ENCODE measurements at places on chromosomes 2 and 18. TPM values are rescaled to one million over a fixed set of nuclear protein-coding genes. Genes with fewer than 3 reads are reported as not detected.

GRCh38 chr2:218329826-218330593, 26.6 kb upstream of the CATIP start:
- H3K27me3 ChIP-seq, result no peaks in the 10 kb centered on the region
- H3K4me1 ChIP-seq, result no peaks in the 10 kb centered on the region
- no peaks in the 10 kb centered on the region for H3K36me3 ChIP-seq
- DNase-seq, result no peak

DNA sequence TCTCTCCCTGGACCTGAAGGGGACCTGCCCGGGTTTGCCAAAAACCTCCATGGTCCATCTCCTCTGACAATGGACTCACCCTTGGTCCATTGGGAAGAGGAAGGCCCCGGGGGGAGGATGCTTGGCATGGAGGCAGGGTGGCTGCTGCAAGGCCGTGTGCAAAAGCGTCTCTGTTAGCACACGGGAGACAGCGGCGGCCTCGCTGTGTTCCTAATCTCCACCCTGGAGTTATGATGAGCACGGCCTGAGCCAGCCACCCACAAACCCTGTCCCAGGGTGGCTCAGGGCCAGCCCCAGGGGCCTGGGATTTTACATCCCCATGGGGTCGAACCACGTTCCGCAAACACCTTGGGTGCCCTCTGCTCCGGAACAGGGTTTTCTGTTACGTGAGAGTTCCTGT, 35.8 kb downstream of the AQP12A start:
- no peak for DNase-seq
- no peaks in the 10 kb centered on the region for H3K36me3 ChIP-seq
- H3K4me1 ChIP-seq, result no peaks in the 10 kb centered on the region
- no peaks in the 10 kb centered on the region for H3K27me3 ChIP-seq
- no peak overlapping the region for H3K4me3 ChIP-seq

GRCh38 chr2:183723278-183723677, 599.0 kb downstream of the NUP35 start:
- peaks cover 1% of the 10 kb centered on the region for H3K27me3 ChIP-seq
- H3K4me3 ChIP-seq, result no peak overlapping the region
- no peaks in the 10 kb centered on the region for H3K36me3 ChIP-seq
- no peak overlapping the region for H3K27ac ChIP-seq
- no peak for DNase-seq

DNA sequence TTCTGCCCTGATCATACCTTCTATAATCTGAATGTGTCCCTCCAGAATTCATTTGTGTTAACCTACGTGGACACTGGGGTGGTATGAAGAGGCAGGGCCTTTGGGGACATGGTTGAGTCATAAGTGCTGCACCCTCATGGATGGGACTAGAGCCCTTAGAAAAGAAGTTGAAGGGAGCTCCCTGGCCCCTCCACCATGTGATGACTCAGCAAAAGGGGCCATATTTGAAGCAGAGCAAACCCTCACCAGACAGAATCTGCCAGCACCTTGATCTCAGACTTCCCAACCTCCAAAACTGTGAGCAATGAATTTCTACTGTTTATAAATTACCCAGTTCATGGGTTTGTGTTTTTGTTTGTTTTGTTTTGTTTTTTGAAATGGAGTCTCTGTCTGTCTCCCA, 33.4 kb upstream of the CD207 start:
- H3K4me1 ChIP-seq, result no peaks in the 10 kb centered on the region
- DNase-seq, result no peak

- H3K4me3 ChIP-seq, result no peak overlapping the region
- H3K4me1 ChIP-seq, result no peaks in the 10 kb centered on the region
Observed at GRCh38 chr2:196266855-196267254, 95.5 kb upstream of the STK17B start.

SLC4A5 gene
- total RNA-seq, result 7.3 TPM

DNA sequence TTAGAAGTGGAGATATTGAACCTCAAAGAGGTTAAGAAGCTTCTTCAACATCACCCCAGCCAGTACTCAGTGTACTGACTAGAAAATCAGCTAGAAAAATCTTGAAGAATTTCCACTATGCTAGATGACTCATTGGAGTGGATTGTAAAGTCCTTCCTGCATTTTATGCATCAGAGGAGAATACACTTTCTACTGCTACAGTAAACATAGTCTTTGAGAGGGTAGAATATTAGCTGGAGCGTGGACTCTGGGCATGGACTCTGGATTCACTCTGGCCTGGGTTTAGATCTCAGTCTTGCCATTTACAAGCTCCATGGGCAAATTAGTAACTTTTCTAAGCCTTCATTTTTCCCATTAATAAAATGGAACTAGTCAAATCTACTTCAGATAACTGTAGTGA, 215.9 kb downstream of the IRS1 start:
- no peaks in the 10 kb centered on the region for H3K27me3 ChIP-seq
- DNase-seq, result no peak
- H3K36me3 ChIP-seq, result no peaks in the 10 kb centered on the region
- no peak overlapping the region for H3K4me3 ChIP-seq
- no peak overlapping the region for H3K27ac ChIP-seq

DNA sequence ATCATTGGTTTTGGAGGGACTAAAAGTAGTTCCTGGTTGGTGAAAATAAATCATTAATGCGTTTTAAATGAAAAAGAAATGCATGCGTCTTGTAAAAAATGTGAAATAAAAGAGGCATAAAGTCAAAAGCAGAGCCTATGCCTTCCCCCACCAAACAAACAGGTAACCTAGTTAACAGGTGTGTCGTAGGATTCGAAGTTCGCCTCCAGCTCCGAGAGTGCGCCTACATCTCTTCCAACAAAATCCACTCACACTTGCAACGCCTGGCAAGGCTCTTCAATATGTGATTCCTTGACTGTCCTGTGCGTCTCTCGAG, 677 bp upstream of the SMAD4 start:
- H3K27me3 ChIP-seq, result no peaks in the 10 kb centered on the region
- no peaks in the 10 kb centered on the region for H3K36me3 ChIP-seq
- H3K4me3 ChIP-seq, result peak overlapping the region; percentile 88
- H3K27ac ChIP-seq, result peak overlapping the region; percentile 10
- no peak for DNase-seq
- H3K4me1 ChIP-seq, result peaks cover 4% of the 10 kb centered on the region

GRCh38 chr2:54194761-54195750, 61.0 kb downstream of the TSPYL6 start:
- no peak overlapping the region for H3K27ac ChIP-seq
- no peaks in the 10 kb centered on the region for H3K36me3 ChIP-seq
- H3K27me3 ChIP-seq, result no peaks in the 10 kb centered on the region
- H3K4me1 ChIP-seq, result no peaks in the 10 kb centered on the region
- no peak for DNase-seq

OSBPL6 gene
- 2.1 TPM for total RNA-seq

DNA sequence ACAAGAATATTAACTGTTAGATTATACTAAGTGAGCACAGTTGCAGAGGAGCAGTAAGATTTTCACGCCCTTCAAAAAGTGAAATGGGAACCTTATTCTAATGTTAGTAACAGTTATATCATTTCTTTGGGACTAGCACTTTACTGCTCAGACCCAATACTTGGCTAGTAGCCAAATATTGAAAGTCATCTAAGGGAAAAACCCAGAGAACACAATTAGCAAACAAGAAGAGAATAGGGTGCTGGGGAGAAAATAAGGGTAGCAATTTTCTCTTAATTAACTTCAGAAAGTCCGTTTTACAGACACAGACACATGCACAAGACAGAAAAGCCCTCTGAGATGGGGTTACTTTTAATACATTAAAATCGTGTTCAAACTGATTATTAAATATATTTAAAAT, 71.8 kb downstream of the ID2 start:
- no peak overlapping the region for H3K4me3 ChIP-seq
- no peak overlapping the region for H3K27ac ChIP-seq
- no peaks in the 10 kb centered on the region for H3K4me1 ChIP-seq

DNA sequence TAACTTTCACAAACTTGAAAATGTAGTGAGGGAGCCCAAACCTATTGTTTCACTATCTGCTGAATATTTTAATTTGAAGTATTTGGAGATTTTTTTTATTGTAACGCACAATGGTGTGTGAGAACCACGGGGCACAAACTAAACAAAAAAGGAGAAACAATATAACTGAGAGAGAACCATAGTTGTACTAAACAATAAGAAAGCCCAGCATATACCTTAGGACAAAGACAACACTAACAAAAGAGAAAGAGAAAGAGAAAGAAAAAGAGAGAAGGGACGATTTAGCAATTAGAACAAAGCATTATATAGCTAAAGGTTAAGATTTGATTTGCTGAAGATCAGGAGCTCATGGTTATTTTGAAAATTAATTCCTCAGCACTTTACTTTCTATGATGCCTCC, 906.0 kb upstream of the NXPH2 start:
- no peak overlapping the region for H3K4me3 ChIP-seq
- no peaks in the 10 kb centered on the region for H3K36me3 ChIP-seq
- H3K27ac ChIP-seq, result no peak overlapping the region
- H3K4me1 ChIP-seq, result no peaks in the 10 kb centered on the region
- H3K27me3 ChIP-seq, result no peaks in the 10 kb centered on the region

DNA sequence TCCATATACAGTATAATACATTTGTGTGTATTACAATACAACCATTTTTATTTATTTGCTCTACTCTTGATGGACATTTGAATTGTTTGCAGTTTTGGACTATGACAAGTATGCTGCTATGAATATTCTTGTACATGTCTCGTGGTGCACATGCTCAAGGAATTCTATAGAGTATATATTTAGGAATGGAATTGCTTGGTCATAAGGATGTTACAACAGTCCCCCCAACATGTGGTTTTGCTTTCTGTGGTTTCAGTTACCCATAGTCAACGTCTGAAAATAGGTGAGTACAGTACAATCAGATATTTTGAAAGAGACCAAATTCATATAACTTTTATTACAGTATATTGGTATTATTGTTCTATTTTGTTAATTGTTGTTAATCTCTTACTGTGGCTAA, 24.1 kb upstream of the PLEKHM3 start:
- no peaks in the 10 kb centered on the region for H3K36me3 ChIP-seq
- no peak for DNase-seq
- no peak overlapping the region for H3K27ac ChIP-seq

DNA sequence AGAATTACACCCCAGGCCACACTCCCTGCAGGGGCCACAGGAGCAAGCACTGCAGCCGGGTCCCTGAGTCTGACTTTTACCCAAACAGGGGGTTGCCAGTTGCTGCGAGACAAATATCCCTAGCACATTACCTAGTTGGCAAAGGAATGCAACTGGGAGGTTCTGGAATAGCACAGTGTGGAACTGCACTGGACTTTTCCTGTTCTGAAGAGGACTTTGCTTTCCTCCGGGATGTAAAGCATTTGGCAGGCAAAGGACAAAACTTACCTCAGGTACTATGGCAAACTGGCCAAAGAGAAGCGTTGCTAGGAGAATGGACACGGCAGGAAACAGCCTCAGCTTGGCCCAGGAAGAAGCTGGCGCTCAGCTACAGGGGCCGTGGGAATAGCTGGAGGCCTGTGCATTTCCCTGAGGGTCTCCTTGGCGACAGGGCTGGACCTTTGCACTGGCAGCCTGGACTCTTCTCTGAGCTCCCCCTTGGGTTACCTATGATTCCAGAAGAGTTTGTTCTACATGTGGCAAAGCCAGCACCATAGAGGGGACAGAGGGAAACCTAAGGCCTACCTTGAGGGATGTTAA, 45.0 kb downstream of the BCL11A start:
- no peak overlapping the region for H3K4me3 ChIP-seq
- no peaks in the 10 kb centered on the region for H3K36me3 ChIP-seq
- no peaks in the 10 kb centered on the region for H3K27me3 ChIP-seq
- H3K4me1 ChIP-seq, result no peaks in the 10 kb centered on the region
- DNase-seq, result no peak

- DNase-seq, result no peak
- H3K27me3 ChIP-seq, result no peaks in the 10 kb centered on the region
- H3K27ac ChIP-seq, result no peak within 1 kb of the TSS
- no peaks in the 10 kb centered on the region for H3K36me3 ChIP-seq
Observed at GRCh38 chr2:218418717-218419458, at the start of gene VIL1. Gene VIL1, plus strand, starts transcription at chr2:218419123. Its CDS starts 4,656 bp downstream, at chr2:218423779.

SLC5A7 gene
- total RNA-seq, result not detected

DNA sequence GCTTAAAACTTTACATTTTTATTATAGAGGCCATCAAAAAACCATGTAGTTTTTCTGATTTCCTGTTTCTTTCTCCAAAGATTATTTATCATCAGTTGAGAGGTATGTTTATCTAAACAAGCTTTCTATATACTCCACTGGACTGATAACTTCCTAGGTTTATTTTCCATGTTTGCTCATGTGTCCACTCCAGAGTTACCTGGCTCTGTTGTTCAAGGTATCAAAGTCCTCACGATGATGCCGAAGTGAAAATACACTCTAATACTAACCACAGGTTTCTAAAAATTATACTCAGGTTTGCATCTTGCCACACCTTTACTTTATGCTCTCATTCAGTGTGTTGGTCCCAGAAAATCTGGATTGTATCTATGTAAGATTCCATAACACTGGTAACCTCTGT, 287.9 kb upstream of the GULP1 start:
- H3K4me1 ChIP-seq, result no peaks in the 10 kb centered on the region
- H3K4me3 ChIP-seq, result no peak overlapping the region
- DNase-seq, result no peak
- no peaks in the 10 kb centered on the region for H3K36me3 ChIP-seq
- no peaks in the 10 kb centered on the region for H3K27me3 ChIP-seq

FOXD4L1 gene
- 0.27 TPM for total RNA-seq

DNA sequence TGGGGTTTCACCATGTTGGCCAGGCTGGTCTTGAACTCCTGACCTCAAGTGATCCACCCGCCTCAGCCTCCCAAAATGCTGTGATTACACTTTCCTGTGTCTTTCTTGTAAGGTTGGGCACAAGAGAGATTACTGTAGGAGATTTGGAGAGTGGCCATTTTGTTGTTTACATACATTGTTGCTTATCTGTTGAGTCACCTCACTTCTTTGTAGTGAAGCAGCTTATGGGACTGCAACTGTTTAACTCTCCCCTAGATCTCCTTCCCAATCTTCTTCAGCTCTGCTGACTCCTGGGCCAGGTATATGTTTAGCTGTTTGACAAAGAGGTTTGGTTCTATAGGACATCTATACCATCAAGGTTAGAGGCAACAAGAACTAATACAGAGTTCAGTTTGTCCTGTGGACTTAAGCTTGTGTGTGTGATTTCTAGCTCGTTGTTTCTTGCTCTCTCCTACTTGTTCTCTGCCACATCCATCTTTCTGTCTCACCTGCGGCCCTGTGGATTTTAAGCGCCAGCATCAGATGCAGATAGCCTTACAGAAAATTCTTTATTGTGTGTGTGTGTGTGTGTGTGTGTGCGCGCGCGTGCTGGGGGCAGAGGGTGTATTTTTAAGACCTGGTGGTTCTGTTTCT, 95.4 kb downstream of the HAUS1 start:
- no peak for DNase-seq
- no peaks in the 10 kb centered on the region for H3K27me3 ChIP-seq
- H3K27ac ChIP-seq, result no peak overlapping the region
- peaks cover 2% of the 10 kb centered on the region for H3K36me3 ChIP-seq

OSR1 gene
- 79.1 TPM for total RNA-seq

TMEM169 gene
- total RNA-seq, result 0.72 TPM

FANCL gene
- 28.6 TPM for total RNA-seq

DNA sequence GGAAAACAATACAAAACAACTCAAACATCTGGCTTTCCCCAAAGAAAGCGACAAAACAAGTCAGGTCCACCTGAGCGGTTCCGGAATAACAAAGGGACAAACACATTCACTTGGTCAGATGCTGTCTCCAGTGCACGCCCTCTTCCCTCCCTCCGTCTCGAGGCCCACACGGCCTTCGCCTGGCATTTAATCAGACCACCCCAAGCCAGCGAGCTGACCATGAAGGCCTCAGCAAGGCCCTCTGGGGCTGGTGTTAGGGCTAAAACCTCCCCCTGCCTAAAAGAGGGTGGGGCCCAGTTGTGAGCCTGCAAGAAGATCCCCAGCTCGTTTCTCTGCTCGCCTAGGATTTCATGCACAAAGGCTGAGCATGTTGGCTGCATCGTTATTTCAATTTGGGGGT, 180.3 kb downstream of the EIPR1 start:
- no peak for DNase-seq
- H3K36me3 ChIP-seq, result peaks cover 3% of the 10 kb centered on the region
- H3K27ac ChIP-seq, result no peak overlapping the region
- H3K4me1 ChIP-seq, result no peaks in the 10 kb centered on the region

Data from aorta (tissue), 5 donors.